CMK (cell line): ENCODE measurements at places on chromosomes 12 and 14.
A peak's percentile ranks its signal among the peaks of the same experiment; 100 is the strongest.

DNA sequence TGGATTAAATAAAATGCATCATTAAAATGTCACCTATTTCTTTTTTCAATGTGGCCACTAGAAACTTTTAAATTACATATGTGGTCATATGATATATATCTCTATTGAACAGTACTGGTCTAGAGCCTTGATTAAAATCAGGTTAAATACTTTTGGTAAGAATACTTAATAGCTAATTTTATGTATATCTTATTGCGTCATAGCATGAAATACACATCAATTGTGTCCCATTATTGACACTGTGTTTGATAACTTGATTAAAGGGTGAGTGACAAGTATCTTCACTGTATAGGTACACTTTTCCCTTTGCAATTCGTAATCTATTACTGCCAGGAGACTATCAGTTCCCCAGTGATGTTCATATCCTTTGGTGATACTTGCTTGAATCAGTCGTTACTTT is 4.4 kb upstream of the HELB start:
- DNase-seq: no peak

GRCh38 chr14:68978172-68978911 is 760 bp downstream of the ACTN1 start:
- no peak for DNase-seq

- DNase-seq: no peak
These were observed 2.5 kb downstream of the P2RX2 start for GRCh38 chr12:132620899-132621656.

GRCh38 chr14:91681893-91682563 is 49.9 kb downstream of the CATSPERB start:
- no peak for DNase-seq

DNA sequence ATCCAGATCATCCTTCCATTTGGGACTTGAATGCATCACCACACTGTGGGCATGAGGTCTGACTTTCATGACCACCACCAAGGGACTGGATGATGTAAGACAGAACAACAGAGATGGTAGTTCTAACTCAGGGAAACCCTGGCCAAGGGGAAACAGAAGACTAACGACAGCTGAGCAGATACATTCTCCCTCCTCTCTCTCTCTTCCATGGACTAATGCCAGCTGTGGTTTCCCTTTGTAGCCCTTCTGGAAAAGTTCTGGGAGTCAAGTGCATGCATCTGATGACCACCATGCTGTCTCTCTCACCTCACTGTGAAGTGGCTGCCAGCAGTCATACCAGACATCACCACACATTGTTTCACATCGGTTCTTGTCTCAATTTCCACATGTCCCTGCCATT is 3.4 kb downstream of the TAS2R30 start:
- no peak for DNase-seq

GRCh38 chr12:18689771-18690170 is 48.0 kb downstream of the PLCZ1 start:
- no peak for DNase-seq

GRCh38 chr14:83425138-83425537 is 1891.5 kb upstream of the SEL1L start:
- no peak for DNase-seq

- no peak for DNase-seq
These were observed 94.2 kb upstream of the FGD4 start for GRCh38 chr12:32305163-32305562.

DNA sequence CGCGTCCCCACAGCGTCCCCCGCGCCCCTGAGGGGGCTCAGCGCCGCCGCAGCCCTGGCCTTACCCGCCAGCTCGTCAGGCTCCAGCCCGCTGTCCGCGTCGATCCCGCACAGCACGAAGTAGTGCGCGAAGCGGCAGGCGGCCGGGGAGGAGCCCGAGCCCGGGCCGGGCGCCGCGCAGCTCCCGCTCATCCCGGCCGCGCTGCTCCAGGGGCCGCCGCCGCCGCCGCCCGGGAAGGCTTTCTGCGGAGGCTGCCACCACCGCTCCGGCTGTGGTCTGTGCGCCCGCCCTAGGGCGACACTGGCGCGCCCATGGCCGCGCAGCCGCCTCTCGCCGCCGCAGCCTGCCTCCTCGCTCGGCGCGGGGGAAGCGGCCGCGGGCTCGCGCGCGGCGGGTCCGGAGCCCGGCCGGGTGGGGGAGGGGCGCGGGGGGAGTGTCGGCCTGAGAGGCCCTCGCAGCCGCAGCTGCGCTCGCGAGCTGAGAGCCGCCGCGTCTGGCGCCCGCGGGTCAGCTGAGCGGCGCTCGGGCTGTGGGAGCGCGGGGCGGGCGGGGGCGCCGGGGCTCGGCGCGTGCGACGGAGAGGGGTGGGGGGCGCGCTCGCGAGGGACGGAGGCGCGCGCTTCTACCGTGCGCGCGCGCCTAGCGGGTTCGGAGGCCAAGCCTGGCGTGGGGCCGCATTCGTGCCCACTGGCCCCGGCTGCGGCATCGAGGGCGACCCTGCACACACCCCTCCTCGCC is at the start of gene DENND5B:
Gene DENND5B (minus strand): TSS at position 495 of the 738 bp plus-strand sequence. CDS start 304 bp downstream, at position 191.
- peak; percentile 42 for DNase-seq

- no peak for DNase-seq
These were observed 10.2 kb upstream of the SLC10A1 start for GRCh38 chr14:69807192-69807591.

GRCh38 chr12:47864646-47865235 is 40.1 kb downstream of the VDR start:
- no peak for DNase-seq

DNA sequence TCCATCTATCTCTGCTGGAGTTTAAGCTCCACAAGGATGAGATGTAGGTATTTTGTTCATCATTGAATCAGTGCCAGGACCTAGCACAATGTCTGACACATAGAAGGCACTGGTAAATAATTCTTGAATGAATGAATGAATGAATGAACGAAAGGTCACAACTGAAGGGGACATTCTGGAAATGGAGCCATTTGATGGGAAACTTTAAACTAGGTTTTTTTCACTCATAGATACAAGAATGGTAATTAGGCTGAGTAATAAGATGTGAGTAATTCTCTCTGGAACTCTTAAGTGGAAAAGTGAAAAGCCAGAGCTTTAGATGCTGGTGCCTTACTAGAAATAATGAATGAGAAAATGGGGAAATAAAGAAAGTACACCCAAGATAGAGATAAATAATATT is 44.3 kb downstream of the SCN8A start:
- no peak for DNase-seq

DNA sequence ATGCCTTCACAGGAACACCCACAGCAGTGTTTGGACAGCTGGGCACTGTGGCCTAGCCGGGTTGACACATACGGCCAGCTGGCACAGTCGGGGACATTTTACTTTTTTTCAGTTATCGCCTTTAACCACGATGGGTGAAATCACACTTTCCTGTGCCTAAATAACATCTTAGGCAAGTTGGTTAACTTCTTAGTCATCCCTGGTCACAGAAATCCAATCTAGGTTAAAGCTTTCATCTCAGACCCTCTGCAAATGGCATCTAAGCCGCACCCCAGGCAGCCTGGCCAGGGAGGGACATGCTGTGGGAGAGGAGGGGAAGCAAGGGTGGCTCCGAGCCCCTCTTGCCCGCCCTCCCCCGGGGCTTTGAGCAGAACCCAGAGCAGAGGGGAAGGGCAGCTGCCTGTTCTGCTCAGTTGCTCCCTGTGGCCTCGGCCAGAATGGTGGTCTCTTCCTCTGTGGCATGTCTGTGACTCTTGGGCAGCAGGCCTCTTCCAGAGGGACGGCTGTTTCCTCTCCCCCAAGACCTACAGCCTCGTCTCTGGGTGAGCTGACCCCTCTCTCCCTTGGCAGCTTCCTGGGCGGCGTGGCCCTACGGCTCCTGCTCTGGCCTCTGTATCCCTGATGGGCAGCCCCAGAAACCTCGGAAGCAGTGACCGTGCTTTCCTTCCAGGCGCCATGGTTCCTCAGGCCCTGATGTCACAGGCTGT is 85.4 kb upstream of the DYNC1H1 start:
- no peak for DNase-seq

DNA sequence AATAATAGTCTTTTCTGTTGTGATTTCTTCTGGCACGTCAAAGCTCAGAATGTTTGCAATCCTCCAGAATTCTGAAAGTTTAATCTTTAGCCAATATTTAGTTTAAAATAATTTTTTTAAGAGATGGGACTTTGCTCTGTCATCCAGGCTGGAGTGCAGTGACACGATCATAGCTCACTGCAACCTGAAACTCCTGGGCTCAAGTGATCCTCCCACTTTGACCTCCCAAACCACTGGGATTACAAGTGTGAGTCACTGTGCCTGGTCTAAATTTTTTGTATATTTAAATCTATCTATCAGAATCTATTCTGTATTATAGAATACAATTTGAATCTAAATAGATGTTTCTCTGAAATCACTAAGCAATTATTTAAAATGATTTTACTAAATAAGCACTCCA is 572.7 kb downstream of the VRK1 start:
- DNase-seq: no peak

- no peak for DNase-seq
These were observed 118.1 kb upstream of the FOXN3 start for GRCh38 chr14:89534902-89535685.

DNA sequence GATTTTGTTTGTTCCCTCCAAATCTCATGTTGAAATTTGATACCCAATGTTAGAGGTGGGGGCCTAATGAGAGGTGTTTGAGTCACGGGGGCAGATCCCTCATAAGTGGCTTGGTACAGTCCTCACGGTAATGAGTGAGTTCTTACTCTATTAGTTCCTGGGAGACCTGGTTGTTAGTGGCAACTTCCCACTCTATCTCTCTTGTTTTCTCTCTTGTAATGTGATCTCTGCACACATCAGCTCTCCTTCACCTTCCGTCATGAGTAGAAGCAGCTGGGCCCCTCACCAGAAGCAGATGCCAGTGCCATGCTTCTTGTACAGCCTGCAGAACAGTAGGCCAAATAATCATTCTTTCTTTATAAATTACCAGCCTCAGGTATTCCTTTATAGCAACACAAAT is 29.6 kb upstream of the KCNK10 start:
- no peak for DNase-seq

- DNase-seq: no peak
These were observed 162.2 kb upstream of the ALG10B start for GRCh38 chr12:38154096-38155019.

DNA sequence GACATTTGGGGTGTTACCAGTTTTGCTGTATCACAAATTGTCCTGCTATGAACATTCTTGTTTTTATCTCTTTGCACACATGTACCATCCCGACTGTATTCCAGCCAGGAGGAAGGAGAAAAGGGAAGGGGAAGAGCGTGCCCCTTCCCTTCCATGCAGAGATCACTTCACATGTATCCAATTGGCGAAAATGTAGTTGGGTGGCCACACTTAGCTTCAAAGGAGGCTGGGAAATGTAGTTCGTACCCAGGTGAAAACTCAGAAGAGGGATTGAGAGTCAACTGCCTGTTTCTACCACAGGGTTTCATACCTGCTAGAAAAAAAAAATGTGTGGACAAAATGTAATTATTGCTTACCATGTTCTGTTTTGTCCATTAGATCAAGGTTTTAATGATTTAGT is 189.1 kb upstream of the PELI2 start:
- DNase-seq: no peak

GRCh38 chr14:38994731-38995130 is 108.3 kb downstream of the SEC23A start:
- DNase-seq: no peak

- no peak for DNase-seq
These were observed 5.9 kb upstream of the KRT6A start for GRCh38 chr12:52498946-52499345.

GRCh38 chr12:83198291-83199015 is 511.7 kb downstream of the TMTC2 start:
- DNase-seq: no peak

GRCh38 chr12:67764946-67765619 is 116.5 kb downstream of the DYRK2 start:
- DNase-seq: no peak

DNA sequence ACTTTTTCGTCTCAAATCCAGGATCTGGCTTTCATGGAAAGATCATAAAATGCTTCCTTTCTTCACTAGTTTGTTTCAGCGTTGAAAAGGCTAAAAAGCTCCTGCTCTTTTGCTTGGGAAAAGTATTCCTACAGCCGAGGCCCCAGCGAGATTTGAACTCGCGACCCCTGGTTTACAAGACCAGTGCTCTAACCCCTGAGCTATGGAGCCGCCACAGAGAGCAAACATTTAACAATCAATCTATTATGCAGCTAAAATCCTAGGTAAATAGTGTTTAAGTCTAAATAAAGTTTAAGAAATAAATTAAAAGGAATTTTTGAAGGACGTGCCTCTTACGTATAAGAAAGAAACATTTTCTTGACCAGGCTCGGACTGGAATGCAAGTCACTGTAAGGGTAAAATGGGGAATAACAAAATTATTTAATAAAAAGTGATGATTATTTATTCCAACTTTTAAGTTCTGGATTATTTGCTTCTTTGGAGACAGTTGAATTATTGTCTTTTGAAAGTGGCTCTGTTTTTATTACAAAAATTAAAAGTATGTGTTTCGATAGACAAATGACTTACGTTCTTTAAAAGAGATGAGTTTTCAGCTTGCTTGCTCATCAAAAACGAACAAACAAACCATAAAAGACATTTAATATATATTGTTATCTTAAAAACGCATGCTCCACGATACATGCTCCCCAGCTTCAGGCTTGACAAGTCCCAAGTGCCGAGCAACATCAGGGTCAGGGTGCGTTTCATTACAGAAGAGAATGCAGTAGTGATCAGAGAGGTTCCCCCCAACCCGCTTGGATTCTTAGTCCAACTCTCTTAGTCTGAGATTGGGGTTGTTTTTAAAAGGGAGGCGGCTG is 10.2 kb downstream of the OR6S1 start:
- DNase-seq: no peak

DNA sequence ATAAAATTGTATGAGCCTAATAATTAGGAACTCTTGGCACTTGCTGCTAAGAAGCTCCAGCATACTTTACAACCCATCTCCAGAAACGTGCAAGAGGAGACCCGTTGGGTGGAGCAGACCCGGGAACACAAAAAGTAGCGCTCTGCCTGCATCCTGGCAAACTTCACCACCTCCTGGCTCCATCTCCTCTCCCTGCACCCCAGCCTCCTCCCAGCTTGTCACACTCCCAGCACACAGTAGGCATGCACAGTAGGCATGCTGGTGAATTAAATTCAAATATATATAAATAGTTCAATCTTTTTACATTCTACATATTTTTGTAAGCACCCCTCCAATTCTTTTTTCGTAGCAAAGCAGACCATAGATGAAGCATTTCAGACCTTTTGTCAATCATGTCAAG is 1.2 kb downstream of the VSIG10 start:
- no peak for DNase-seq

GRCh38 chr14:28946267-28946666 is 179.7 kb downstream of the FOXG1 start:
- DNase-seq: no peak

DNA sequence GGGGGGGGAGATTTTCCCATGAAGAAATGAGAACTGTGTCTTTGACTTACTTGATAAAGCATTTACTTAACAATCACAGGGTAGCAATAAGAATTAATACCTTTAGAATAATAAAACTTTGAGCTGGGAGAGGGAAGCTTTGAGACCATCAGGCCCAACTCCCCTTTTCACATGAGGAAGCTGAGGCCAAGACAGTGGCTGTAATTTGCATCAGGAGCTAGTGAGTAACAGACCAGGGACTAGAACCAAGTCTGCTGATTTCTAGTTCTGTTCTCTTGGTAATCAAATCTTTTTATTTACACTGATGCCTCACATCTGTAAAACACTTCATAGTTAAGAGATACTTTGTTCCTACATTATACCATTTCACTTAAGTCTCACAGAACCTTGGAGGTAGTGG is 28.7 kb downstream of the TTC8 start:
- no peak for DNase-seq

- DNase-seq: no peak
These were observed 1108.5 kb downstream of the SLC16A7 start for GRCh38 chr12:60704171-60704914.
